Natural killer cell (primary cell): ENCODE measurements at places on chromosomes 4 and X.
A peak's percentile ranks its signal among the peaks of the same experiment; 100 is the strongest.

DNA sequence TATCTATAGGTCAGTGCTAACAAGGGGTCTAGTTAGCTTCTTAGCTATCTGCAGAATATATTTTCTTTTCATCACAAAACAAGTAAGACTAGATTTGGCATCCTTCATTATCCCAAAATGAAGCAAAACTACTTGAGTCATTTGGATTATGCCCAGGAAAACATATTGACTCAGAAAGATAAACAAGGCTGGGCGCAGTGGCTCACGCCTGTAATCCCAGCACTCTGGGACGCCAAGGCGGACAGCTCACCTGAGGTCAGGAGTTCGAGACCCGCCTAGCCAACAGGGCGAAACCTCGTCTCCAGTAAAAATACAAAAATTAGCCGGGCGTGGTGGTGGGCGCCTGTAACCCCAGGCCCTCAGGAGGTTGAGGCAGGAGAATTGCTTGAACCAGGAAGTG lies 18.0 kb upstream of the MND1 start:
- DNase-seq = no peak

- no peak for DNase-seq
Observed at GRCh38 chr4:7210824-7211223, 18.5 kb downstream of the SORCS2 start.

DNA sequence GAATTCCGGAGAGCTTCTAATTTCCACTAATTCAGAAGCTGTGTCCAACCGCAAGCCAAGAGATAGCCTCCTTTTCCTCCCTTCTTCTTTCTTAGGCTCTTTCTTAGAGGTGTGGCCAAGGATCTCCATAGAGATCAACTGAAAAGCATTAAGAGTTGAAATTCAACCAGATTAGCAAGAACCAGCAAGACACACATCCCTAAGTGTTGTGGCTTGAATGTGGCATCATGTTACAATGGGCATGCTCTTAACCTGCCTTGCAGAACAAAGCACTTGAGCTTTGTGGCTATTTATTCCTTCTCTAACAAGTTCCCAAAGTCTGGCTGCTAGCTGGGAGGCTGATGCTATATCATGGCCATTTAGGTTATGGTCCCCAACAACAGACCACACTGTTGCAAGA lies 10.4 kb downstream of the ANOS1 start:
- DNase-seq = no peak

- DNase-seq = no peak
Observed at GRCh38 chrX:15525664-15526416, 25.2 kb downstream of the BMX start.

GRCh38 chrX:12419591-12419990 lies 281.3 kb downstream of the FRMPD4 start:
- no peak for DNase-seq

- DNase-seq = no peak
Observed at GRCh38 chrX:15820106-15821073, 30.1 kb downstream of the ZRSR2 start.

- DNase-seq = no peak
Observed at GRCh38 chr4:186348433-186348832, 82.4 kb downstream of the F11 start.

GRCh38 chr4:78648640-78649363 lies 97.2 kb downstream of the ANXA3 start:
- no peak for DNase-seq

DNA sequence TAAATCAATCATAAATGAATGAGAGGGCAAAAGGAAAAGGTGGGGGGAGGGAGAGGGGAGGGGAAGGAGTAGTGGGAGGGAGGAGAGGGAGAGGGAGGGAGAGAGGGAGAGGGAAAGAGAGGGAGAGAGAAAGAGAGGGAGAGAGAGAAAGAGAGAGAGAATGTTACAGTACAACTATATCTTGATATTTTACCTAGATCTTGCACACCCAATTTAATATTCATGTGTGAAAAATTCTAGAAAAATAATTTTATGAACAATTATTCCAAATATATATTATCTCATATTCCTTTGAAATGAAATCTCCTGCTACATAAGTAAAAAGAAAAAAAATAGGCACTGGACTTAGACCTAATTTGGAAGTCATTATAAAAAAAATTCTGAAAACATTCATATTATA lies 120.0 kb downstream of the SCLT1 start:
- DNase-seq = no peak

DNA sequence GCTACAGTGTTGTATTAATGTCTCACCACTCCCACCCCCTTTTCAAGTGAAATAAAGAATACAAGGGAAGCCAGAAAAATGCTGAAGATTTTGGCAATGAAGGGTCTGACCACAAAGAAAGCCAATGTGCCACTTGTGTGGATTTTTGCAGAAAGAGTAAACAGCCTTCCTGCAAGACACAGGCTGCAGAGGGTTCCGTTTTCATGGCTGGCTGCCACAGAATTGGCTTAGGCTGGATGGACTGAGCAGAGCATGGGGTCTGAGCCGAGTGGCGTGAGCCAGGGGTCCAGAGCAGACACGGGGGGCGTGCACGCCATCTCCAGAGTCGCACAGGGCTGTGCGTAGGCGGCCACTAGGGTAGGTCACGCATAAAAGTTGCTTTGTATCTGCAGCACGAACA lies 69.2 kb downstream of the MTNR1A start:
- no peak for DNase-seq

- peak; percentile 15 for DNase-seq
Observed at GRCh38 chrX:115650916-115651315, 89.9 kb downstream of the PLS3 start.

DNA sequence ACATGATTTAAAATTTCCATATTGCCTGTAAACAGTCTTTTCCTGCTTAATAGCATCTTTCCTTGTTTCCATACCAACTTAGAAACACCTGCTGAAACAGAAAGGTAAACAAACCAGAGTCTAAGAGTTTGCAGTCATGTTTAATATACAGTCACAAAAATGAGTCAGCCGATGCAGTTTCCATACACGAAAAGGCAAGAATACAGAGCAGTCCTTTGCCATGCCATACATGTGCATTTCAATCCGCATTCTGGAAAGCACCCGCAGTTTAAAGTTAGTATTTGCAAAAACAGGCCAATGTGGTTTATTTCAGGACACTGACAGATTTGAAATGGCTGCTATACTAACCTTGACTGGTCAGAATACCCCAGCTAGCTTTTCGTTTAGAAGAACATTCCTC lies 32.1 kb downstream of the ASB5 start:
- DNase-seq = no peak

GRCh38 chr4:158371158-158371557 lies 150.5 kb upstream of the RXFP1 start:
- no peak for DNase-seq

GRCh38 chrX:50002067-50002714 lies 79.8 kb downstream of the CLCN5 start:
- DNase-seq = no peak

DNA sequence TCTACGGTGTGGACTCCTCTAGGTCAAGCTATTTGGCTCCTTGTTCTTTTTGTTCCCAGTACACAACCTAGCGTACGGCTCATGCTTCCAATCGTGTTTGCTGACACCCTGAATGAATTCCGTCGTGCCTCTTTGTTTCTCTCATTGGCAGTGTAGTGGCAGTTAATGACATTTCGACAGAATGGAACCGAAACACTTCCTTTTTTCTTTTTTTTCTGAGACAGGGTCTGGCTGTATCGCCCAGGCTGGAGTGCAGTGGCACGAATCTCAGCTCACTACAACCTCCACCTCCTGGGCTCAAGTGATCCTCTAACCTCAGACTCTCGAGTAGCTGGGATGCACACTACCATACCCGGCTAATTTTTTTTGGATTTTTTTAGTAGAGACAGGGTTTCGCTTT lies 113.3 kb upstream of the ATP6AP2 start:
- DNase-seq = no peak

GRCh38 chrX:13472975-13473374 lies 96.4 kb upstream of the EGFL6 start:
- no peak for DNase-seq

GRCh38 chr4:26071688-26072087 lies 157.7 kb downstream of the SMIM20 start:
- no peak for DNase-seq
